ENCODE measurements at places on chromosomes 2 and 18.

- no peak for DNase-seq
Measured at GRCh38 chr18:46313521-46313920, 209.3 kb downstream of the HAUS1 start.

DNA sequence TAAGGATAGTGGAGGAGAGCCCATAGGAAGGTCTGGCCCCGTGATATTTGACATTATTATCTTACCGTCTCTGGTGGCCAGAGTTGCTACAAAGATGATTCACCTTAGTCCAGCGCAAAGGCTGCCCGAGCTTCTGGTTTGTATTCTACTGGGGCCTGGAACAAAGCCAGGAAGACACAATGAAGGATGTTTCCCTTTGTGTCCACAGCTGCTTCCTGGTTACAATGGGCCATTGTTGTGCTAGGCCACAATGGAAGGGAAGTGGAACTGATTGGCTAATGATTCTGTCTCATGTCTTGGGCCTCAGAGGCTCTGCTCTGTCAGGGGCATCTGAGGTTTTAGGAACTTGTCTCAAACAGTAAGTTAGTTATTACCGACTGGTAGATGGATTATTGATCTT, 132.2 kb downstream of the TDRD15 start:
- no peak for DNase-seq

- DNase-seq, result peak; percentile 50
Measured at GRCh38 chr2:218217360-218218267, 625 bp downstream of the ARPC2 start.

DNA sequence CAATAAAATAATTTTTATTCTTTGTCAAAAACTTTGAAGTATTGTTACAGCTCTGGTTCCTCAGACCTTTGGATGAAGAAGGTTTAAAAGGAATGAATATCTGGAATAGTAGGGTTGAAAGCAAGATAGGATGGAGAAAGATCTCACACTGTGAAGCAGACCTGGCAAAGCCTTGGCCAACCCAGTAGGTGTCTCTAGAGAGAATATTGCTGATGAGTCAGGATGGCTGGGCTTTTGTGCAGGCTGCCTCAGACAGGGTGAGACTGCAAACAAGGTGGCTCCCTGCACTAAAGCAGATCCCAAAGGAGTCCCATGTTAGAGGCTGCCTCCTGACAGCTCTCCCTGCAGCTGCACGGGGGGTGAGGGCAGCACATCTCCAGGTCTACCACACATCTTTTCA, 226.0 kb upstream of the ITGA4 start:
- no peak for DNase-seq

GRCh38 chr2:188765522-188766470, 208.4 kb upstream of the COL3A1 start:
- peak; percentile 1 for DNase-seq

- DNase-seq, result no peak
Measured at GRCh38 chr2:219726916-219727315, 99.5 kb downstream of the SLC4A3 start.

GRCh38 chr2:195542067-195542466, 115.0 kb upstream of the SLC39A10 start:
- DNase-seq, result no peak

DNA sequence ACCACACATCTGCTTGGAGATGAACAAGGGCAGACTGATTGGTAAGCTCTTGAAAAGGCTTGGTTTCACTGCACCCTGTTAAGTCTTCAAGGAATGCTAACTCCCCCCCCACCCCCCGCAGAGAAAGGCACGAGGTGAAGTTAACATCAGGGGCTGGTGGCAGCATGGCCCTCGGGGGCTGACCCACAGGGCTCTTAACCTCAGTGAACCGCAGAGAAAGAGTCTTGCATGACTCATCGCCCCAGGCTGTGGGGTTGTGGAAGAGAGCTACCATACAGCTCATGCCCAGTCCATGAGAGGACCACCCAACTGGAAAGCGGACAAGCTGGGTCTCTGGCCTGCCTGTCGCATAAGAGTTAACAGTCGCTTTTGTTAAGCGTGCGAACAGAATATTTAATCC, 10.6 kb upstream of the CEP68 start:
- no peak for DNase-seq

DNA sequence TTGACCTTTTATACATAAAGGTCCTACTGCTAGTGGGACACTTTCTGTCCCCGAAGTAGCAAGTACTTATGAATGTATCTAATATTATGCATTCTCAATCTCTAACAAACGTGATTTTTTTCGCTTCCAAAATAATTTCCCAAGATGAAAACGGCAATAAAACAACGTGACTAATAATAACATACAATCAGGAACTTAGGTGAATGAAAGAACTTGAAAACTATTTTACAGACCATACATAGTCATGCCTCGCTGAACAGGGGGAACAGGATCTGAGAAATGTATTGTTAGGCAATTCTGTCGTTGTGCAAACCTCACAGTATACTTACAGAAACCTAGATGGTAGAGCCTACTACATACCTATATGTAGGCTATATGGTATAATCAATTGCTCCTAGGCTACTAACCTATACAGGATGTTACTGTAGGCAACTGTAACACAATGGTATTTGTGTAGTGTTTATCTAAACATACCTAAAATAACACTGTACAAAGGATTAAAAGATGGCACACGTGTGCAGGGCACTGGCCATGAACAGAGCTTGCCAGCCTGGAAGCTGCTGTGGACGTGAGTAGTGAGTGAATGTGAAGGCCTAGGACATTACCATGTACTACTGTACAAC, 2.5 kb downstream of the RTN4 start:
- peak; percentile 37 for DNase-seq

DNA sequence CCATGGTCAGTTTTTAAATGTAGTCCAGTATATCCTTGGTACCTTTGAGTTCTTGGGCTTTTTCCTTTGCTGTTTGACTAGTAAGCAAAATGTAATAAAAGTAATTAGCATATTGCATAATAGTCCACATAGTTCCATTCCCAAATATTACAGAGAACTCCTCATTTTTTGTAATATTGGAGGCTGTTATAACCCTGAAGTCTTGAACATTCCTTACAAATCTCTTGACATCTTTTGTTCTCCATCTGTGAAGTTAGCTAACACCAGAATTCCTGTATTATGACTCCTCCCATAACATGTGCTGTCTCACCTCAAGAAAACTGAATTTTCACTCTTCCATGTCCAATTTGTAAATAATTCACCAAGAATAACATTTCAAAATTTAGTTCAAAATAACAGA, 17.1 kb downstream of the CREB1 start:
- no peak for DNase-seq

DNA sequence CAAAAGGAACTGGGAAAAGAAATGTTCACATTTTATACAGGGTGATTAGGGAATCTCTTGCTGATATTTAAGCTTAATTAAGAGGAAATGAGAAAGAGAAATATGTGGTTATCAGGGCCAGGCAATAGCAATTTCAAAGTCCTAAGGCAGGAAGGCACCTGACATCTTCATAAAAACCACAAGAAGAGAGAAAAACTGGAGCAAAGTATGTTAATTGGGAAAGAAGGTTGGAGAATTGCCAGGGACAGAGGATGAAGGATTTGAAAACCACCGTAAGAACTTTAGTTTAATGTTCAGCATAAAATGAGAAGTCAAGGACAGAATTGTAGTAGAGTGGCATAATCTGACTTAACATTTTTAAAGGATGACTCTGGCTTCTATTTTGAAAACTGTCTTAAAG, 691.8 kb upstream of the NRXN1 start:
- no peak for DNase-seq
